ENCODE measurements at places on chromosomes 16 and 17.

GRCh38 chr17:15351925-15352324 lies 10.5 kb upstream of the TEKT3 start:
- DNase-seq = peak; percentile 33

GRCh38 chr17:3800362-3801271 lies at the start of gene ITGAE:
TSS of gene ITGAE (minus strand) at chr17:3801188. CDS start at chr17:3801144, 44 bp downstream.
- no peak for DNase-seq

DNA sequence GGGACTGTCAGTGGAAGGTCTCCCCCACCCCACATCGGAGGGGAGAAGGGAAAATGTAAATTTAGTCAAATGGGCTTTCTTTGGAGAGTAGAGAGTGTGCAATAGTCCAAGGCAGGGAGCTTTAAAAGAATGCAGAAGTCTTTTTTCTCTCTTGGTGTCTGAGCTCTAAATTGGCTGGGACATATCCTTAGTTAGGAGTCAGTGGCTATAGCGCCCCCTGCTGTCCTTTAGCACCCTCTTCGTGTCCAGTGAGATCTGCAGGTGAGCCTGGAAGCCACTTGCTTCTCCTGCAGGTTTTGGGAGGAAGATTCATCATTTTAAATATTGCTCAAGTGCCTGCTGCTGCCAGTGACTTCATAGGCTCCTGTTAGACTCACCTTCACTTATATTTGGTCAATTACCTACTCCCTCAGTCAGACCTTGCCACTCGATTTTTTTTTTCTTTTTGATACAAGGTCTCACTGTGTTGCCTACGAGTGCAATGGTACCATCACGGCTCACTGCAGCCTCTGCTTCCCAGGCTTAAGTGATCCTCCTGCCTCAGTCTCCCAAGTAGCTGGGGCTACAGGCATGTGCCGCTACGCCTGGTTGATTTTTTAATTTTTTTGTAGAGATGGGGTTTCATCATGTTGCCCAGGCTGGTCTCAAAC lies 174.8 kb downstream of the PRKCB start:
- DNase-seq = peak; percentile 52

- no peak for DNase-seq
These were observed 289.6 kb upstream of the ERCC4 start for GRCh38 chr16:13630374-13630773.

- no peak for DNase-seq
These were observed 173.0 kb upstream of the GOT2 start for GRCh38 chr16:58906981-58907715.

- DNase-seq = peak; percentile 26
These were observed 11.6 kb downstream of the FBXL19 start for GRCh38 chr16:30934827-30935557.

DNA sequence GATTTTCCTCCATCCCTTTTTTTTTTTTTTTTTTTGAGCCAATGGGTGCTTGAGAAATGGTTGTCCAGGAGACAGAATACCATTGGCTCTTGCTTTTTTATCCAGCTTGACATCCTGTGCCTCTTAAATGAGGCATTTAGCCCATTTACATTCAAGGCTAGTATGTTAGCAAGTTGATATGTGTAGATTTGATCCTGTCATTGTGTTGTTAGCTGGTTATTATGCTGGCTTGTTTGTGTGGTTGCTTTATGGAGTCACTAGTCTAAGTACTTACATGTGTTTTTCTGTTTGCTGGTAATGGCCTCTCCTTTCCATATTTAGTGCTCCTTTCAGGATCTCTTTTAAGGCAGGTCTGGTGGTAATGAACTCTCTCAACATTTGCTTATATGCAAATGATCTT lies 14.1 kb upstream of the SLFN11 start:
- no peak for DNase-seq

DNA sequence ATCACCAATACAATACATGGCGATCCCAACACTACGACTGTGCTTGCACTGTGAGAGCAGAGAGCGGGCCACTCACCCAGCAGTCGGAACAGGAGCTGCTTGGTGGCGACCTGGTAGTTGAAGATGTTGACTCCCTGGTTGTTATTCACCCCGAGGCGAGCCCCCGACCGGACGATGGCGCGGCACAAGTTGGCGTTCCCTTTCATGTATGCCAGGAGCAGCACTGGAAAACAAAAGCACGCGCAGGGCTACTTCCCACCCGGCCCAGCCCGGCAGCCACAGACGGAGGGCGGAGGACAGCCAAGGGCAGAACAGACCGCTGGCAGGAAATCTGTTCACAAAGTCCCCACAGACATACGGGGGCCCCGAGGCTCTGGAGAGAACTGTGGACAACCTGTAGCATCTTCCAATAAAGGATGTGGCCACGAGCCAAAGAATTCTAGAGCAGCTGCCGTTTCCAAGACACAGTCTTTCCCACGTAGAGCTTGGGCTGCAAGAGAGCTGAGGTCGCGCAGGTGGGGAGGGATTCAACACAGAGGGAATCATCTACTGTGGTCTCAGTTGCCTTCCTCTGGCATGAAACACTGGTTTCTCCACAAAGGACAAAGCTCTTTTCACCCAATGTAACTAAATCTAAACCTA lies 27.8 kb downstream of the CYB5D2 start:
- DNase-seq = no peak

DNA sequence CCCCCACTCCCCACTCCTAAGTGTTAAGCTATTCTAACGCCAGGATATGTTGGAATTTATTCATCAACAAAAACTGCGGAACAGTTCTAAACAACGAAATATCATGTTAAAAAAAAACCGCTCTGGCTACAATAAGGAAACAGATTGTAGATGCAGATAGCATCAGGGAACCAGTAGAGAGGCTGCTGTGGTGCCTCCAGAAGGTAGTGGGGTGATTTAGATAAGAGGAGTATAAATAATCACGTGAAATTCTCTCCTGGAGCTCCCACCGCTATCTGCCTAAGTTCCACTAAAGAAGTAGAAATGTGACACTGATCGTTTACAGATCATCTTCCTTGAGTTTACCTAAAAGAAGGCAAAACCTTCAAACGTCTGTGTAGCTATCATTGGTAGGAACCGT lies 8.0 kb downstream of the AHSP start:
- no peak for DNase-seq

DNA sequence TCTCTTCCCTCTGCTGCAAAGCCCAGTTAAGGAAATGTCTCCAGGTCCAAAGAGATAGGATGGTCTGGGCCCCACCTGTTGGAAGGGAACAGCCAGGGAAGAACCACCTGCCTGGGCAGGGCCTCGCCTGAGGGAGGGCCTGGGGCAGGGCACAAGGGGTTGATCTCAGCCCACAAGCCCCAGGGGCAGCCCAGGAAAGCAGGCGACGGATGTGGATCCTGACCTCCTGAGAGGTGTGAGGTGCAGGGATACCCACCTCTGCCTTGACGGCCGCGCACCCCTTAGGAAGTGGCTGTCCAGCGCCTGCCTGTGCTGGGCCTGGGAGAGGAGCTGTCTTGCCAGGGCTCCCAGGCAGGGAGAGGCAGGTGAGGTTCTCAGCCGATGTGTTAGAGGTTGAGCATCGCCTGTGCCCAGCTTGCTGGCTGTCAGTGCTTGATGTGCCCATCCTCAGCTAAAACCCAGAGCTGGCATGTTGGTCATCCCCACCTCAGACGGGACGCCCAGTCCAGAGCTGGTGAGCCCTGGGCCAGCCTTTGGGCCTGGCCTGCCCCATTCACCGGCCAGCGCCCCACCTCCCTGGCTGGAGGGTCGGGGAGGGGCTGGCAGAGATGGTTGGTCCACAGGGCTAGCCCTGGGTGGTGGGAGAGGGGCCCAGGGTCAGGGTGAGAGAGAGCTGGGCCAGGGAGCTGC lies 434 bp downstream of the CEMP1 start:
- no peak for DNase-seq

DNA sequence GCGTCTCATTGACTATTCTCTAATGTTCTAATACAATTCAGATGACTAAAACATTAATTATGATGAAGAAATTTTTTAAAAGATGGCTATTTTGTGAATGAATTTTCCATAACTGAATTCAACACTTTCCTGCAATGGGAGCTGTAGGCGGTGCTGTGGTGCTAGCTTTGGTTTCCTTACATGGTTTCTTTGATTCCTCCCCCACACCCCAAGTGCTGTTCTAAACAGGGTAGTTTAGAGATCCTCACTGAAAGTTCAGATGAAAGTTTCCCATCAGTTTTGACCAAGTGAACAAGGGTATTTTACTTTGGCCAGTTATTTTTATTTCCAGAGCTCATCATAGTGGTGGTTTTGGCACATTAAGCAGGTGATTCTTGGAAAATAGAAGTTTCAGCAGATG lies 26.0 kb upstream of the MRC2 start:
- DNase-seq = no peak

DNA sequence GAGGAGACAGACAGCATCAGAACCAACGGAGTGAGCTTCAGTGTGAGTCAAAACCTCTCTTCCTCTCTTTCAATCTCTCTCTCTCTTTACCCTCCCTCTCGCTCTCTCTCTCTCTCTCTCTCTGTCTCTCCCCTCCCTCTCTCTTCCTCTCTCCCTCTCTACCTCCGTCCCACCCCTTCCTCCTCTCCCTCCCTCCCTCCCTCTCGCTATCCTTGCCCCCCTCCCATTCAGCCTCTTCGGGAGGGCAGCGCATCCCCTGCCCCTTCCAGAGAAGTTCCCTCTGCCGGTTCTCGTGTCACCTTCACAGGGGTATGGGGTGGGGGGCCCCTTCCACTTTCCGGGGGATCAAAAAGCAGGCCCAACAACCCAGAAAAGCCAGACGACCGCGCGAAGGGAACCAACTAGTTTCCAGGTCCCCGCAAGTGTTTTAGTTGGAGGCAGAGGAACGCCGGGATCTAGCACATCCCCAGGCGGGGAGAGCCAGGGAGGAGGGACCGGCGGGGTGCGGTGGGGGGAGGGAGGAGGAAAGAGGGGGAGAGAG lies 28.9 kb upstream of the RBFOX1 start:
- DNase-seq = no peak

DNA sequence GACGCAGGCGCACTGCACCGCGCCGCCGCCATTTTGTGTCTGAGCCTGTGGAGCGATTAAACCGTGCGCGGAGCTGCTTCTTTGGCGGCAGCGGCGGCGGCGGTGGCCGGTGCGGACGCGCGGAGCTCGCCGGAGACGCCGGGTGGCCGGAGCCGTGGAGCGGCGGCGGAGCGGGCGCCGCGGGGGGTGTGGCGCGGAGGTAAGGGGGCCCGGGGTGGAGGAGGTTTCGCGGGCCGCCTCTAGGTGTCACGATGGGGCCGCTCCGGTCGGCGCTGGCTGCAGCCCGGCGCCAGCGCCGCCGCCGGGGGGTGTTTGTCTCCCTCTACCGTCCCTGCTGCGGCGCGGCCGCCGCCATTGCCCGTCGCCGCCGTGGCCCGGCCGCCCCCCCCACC lies at the start of gene CTCF:
Gene CTCF (plus strand): TSS at position 1 of the 392 bp plus-strand sequence. CDS start 48,307 bp downstream, outside the sequence.
- peak; percentile 83 for DNase-seq

DNA sequence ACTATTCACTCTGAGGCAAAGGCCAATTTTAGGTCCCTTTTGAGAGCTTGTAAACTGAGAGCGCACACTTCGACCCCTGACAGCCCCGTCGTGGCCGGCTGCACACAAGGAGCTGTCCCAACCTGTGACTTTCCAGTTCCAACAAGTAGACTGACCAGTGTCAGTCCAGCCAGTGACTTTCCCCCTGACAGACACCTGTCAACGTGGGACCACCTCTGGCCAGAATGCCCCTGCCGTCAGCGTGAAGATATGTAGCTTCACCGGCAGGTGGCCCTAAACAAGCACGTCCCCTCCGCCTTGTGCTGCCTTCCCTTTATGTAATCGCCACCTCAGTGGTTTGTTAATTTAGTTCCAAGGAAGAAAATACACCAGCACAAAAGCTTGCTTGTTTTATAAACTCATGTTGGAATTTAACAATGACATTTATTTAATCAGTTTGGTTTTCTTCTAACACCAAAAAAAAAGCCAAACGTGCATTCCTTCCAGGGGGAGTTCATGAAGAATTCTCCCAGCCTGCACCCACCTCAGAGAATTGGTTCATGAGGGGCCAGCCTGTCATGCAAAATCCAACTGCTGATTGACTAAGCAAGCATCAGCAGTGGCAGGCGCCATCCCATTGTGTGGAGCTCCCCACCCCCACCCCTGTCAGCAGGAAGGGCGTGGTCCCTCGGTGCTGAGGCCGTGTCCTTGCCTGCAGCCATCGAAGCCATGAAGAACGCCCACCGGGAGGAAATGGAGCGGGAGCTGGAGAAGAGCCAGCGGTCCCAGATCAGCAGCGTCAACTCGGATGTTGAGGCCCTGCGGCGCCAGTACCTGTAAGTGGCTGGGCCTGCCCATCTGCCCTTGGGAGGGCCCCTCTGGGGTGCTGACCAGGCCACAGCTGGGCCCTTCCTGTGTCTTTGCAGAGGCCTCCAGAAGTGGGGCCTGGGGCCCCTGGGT lies 33.9 kb downstream of the PLD6 start:
- DNase-seq = no peak

DNA sequence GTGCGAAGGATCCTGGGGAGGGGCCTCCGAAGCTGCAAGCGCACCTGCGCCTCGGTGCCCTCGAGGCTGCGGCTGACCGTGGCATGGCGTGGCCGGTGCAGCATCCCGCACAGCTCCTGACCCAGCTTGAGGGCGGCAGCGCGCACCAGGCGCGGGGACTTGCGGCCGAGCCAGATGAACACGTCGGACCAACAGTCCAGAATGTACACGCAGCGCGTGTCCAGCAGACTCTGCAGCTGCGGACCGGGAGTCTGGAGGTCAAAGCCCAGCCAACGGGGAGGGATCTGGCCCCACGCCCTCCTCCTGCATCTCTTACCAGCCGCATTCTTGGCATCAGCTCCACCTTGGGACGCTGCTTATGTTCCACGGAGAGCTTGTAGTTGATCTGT lies 10.9 kb downstream of the FLII start:
- no peak for DNase-seq

DNA sequence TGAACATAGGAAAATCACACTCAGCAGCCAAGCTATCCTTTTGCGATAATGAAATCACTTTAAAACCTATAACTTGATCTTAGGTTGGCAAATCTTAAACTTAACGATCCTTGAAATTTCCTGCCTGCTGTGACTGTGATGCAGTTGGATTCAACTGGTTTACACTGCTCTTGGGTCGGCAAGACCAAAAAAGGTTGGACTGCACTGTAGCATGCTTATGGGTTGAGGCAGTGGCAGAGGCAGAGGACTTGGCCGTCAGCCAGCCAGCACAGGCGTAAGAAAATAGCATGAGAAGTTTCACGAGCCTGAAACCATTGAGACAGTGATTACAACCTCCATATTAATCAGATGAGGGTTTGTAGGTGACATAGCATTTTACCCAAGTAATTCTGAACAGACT lies 21.4 kb downstream of the WSB1 start:
- no peak for DNase-seq

- DNase-seq = peak; percentile 88
These were observed 58.1 kb downstream of the ZFHX3 start for GRCh38 chr16:72989579-72990551.
